ENCODE measurements at places on chromosomes 6 and 20.

DNA sequence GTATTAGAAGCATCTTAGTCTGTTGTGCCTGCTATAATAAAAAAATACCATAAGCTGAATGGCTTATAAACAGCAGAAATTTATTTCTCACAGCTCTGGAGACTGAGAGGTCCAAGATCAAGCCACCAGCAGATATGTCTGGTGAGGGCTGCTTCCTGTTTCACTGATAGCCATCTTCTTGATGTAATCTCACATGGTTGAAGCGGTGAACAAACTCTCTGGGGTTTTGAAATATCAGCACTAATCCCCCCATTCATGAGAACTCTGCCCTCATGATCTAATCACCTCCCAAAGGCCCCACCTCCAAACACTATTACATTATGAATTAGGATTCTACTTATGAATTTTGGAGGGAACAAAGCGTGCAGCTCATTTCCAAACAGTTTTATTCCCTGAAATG lies 11.6 kb upstream of the CLVS2 start:
- no peak for DNase-seq

- no peak for DNase-seq
Measured at GRCh38 chr6:155400654-155400965, 55.0 kb downstream of the NOX3 start.

- no peak for DNase-seq
Measured at GRCh38 chr6:36375644-36376155, 11.8 kb downstream of the ETV7 start.

DNA sequence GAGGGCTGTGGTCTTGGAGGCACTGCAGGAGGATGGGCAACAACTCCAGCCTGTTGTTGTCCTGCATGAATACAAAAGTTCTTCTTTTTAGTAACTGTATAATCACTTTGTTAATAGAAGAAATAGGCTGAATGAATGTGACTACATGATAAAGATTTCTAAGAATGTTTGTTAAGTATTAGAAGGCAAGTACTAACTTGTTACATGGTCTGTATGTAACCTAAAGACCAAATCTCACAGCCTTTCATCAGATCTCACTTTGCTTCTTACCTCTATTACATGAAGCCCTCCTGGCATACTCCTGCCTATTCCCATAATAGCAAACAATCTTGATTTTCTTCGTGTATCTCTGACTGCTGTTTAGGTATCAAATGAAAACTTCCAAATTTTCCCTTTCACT lies 73.4 kb downstream of the REPS1 start:
- DNase-seq, result no peak
